Hypothalamus (tissue), 51 donors: ENCODE measurements at places on chromosomes 16 and 17.

GRCh38 chr17:77444984-77445759 is 304.4 kb downstream of the SEC14L1 start:
- no peak for DNase-seq

DNA sequence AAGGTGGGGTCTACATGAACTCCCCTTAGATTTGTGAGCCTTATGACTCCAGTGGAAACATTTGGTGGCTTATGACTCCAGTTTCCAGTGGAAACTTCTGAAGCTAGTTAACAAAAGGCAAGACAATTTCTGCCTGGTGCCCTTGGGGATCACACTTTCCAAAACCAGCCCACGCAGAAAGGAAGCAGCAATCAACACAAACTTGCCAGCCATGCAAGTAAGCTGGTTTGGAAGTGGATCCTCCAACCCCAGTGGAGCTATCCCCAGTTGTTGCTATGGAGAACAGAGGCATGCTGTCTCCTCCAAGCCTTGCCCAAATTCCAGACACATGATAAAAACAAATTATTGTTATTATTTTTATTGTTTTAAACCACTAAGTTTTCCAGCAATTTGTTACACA is 130.9 kb downstream of the CDH11 start:
- DNase-seq, result no peak

DNA sequence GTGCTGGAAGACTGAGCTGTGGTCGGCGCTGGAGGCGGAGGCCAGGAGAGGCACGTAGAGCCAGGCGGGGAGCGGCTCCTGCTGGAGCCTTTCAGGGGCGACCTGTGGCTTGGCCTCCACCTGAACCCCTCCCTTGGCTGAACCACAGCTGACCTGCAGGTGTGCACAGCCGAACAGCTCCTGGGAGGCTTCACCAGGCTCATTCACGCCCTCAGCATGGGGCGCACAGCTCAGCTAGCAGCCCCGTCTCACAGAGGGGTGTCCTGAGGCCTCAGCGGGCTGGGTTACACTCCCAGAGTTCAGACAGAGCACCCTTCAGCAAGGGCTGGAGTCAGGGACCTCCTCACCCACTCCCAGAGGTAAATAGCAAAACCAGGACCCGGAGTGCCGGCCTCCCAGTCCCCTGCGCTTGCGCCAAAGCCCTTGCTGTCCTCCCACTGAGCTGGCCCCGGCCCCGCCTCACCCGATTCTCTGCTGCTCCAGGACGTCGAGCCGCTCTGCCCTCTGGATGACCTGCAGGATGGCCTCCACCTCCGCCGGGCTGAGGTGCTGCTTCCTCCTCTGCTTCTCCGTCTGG is 31.7 kb downstream of the RPH3AL start:
- DNase-seq, result no peak

GRCh38 chr17:76701471-76701967 is 9.2 kb downstream of the MXRA7 start:
- no peak for DNase-seq

DNA sequence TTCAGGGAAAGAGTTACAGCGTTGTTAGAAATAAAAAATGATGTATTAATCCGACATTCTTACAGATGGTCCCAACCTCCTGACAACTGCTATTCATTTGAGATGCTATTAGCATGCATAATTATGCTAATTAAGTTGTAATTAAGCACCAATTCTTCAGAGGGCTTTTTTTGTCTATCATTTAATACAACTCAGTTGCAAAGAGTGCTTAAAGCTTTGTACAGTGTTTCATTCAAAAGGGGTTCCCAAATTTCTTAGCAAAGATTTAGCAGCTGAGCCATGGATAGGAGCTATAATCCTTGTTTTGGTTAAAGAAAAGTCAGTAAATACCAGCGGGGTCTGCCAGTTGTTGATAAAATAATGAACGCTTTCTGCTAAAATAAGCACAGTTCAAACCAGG is 150.7 kb upstream of the DYNLRB2 start:
- no peak for DNase-seq

DNA sequence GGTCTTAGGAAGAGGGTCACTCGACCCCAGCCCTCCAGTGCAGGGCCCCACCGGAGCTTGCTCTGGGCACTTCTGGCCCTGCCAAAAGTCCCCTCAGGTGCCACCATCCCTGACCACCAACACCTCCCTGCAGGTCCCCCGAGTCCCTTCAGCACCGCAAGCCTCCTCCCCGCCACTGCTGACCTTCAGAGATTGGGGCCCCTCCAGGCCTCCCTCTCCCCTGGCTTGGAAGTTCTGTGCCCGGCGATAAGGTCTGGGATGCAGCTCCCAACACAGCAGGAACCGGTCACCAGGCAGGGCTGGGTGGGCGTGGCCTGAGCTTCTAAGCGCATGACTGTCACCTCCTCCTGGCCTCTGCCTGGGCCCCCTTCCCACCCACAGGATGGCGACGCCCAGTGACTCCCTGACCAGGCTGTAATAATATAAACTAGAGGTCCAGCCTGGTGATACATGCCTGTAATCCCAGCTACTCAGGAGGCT is 11.2 kb downstream of the PIEZO1 start:
- no peak for DNase-seq

- peak; percentile 66 for DNase-seq
These were observed 12.5 kb upstream of the RHBDL3 start for GRCh38 chr17:32253117-32253611.

- no peak for DNase-seq
These were observed 1.9 kb upstream of the ITGAL start for GRCh38 chr16:30470632-30470995.

DNA sequence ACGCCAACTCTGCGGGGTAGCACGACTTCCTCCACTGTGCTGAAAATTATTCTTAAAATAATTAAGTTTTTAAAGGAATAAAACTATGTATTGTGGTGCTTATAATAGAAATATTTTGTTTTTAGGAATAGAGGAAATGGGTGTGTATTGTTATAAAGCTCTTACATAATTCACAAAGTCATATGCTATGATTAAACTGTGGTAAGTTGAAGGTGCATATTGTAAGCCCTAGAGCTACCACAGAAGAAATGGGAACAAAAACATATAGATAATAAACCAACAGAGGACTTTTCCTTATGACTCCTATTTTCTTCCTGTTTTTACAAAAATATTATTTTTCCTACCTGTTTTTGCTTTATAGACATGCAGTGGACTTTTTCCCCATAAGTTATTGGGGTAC is 4.3 kb upstream of the SLFN11 start:
- DNase-seq, result no peak

DNA sequence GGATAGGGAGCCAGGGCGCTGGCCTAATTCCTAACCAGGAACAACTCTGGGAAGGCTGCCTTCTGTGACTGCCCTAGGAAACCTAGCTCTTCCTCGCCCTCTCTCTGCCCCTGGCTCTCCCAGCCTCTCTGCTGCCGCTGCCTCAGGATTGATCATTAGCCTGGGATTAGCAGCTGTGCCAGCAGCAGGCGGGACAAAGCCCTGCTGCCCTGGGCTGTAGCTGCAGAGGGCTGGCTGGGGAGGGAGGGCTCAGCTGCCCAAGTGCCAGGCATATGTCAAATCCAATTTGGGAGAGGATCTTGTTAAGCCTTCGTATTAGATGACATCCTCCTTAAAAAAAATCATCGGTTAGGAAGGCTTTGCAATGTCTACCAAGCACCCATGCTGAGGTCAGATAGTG is 144.8 kb upstream of the CCL2 start:
- DNase-seq, result peak; percentile 10

DNA sequence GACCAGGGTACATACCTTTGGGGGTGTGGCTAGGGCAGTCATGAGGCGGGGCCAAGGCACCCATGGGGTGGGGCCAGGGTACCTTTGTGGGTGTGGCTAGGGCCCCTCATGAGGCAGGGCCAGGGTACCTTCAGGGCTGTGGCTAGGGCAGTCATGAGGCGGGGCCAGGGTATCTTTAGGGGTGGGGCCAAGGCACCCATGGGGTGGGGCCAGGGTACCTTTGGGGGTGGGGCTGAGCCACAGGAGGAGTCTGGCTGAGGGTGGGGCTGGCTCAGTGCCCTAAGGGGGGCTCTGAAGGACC is 3.5 kb downstream of the GNG13 start:
- no peak for DNase-seq

- DNase-seq, result no peak
These were observed 137.5 kb downstream of the SOCS1 start for GRCh38 chr16:11118479-11118878.

GRCh38 chr16:20380782-20381181 is 23.8 kb downstream of the PDILT start:
- DNase-seq, result no peak

- DNase-seq, result no peak
These were observed 41.9 kb upstream of the ENDOV start for GRCh38 chr17:80372922-80373570.

GRCh38 chr16:49024016-49024415 is 257.6 kb downstream of the CBLN1 start:
- no peak for DNase-seq

DNA sequence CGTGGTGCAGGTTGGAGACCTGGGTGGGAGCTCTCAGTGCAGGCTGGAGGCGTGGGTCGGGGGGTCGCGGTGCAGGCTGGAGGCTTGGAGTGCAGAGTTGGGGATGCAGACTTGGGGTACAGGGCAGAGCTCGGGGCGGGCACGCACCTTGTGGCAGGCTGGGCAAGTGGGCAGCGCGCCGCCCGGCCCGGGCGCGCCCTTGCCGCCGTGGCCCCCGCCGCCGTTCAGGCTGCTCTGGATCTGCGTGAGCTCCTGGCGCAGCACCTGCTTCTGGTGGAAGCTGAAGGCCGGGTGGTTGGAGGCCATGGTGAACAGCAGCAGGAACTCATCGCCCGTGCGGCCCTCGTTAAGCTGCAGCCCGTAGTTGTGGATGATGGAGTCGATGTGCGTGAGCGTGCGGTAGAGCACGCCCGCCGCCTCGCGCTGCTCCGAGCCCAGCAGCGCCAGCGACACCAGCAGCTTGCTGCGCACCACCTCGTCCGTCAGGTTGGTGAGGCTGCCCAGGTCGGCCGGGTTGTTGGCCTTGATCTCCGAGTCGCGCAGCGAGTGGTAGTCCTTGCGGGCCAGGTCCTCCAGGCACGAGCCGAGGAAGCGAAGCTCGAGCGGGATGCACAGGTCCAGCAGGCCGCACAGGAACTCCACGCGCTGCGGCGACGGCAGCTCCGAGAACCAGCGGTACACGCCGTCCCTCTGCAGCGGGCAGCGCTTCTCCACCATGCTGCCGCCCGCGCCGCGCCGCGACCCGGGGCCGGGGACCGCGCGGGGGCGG is 1.1 kb downstream of the ZCCHC14 start:
- DNase-seq, result no peak

DNA sequence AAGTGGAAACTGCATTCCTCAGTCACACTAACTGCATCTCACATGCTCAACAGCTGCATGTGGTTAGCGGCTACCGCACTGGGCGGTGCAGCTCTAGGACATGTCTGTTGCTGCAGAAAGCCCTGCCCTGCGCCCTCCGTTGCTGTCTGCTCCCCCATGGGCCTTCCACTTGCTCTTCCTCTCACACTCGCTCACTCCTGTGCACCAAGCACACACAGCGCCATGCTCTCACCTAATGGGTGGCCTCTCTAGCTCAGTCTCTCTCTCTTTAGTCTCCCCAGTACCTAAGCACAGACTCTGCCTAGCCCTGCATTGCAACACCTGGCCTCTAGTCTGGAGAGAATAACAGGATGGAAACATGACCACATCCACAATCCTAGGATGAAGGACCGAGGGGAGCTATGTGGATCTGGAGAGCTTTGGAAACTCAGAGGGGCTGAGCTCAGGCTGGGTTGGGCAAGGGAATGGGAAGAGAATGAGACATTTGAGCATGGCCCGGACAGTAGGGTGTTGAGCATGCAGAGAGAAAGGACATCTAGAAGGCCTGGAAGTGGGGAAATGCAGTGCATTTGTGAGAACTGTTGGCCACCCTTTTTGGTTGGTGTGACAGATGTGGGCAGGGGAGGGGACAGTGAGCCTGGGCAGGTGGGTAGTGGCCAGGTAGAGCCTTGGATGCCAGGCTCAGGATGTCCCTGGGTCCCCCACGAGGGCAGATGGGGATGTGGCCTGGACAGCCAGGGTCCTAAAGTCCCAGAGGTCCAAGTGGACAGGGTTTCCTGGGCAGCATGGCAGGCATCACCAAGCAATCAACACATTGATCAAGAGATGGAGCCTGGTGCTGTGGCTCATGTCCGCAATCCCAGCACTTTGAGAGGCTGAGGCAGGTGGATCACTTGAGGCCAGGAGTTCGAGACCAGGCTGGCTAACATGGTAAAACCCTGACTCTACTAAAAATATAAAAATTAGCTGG is 16.1 kb downstream of the SGCA start:
- no peak for DNase-seq

DNA sequence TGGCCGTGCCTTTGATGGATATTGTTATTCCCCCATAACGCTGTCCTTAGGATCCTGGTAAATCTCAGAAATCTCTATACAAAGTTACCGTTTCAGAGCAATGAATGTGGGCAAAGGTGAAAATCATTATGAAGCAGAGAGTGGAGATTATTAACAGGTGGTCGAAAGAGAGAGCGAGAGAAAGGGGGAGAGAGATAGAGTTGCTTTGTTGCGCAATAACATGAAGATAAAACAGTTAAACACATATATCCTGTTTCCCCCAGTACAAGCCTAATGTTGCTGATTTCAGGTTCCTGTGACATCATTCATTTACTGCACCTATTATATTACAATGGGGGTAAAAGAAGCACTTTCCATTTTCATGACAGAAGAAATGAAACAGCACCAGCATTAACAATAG is 535.4 kb upstream of the RBFOX1 start:
- DNase-seq, result no peak

DNA sequence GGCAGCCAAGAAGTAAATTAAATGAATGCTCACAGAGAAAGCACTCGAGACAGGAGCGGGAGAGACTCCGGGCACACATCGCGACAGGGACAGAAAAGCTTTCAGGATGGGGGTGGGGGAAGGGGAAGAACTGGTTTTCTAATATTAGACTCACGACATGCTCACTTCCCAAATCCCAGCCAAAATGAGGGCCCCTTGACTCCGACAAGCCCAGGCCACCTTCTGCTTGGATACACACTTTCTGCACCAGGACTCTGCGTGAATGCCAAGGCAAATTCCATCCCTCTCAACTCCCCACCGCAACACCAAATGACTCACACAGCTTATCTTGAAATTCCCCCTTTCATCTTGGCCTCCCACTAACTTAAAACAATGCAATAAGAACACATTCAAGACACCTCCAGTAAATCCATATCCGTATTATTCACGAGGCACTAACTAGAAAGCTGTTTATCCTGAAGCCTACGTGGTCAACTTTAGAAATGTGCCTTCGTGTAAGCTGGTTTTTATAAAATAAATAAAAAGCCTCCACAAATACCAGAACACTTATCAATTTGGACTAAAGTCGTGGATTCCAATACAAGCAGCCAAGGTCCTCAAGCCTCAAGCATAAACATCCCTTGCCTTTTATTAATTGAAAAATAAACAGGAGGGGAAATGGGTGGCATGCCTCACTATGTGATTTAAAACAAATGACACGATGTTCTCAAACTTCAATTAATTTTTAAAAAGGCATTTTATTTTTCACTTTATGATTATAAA is 46.1 kb downstream of the NXN start:
- no peak for DNase-seq

DNA sequence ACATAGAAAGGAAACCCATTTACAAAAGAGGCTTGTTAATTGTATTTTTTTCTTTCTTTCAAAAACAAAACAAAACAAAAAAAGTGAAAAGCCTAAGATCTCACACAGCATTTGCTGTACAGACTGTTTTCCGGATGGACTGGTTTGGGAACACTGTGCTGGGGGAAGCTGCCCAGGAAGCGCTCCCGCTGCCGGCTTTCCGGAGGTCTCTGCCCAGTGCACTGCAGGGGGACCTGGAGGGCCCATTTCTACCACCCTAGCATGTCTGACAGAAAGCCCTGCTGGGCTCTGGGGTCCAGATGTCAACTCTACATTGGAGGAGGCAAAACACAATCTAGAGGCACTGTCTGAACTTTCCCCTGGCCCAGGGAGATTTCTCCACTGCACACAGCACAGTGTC is 26.3 kb upstream of the CLEC18B start:
- no peak for DNase-seq

- DNase-seq, result no peak
These were observed 80.4 kb downstream of the COX10 start for GRCh38 chr17:14149751-14150150.
